A673 (cell line): ENCODE measurements at places on chromosomes 6 and 20.

GRCh38 chr20:40188319-40188718 lies 500.7 kb downstream of the MAFB start:
- no peak for DNase-seq

DNA sequence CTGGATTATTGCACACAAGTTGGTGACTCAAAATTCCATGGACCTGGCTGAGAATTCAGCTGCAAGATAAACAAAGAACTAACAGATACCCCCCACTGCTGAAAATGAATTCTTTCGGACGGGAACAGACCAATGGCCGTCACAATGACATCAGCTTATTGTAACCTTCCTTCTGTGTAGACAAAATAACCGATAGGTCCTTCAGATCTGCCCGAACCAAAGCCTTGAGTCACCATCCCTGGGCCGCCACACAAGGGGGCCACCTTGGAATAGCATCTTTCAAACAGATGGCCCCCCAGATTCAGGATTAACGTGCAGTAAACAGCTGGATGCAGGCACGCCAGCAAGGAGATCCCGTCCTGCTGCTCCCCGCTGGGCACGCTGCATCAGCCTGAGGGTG lies 214.0 kb upstream of the EXOC2 start:
- no peak for DNase-seq

DNA sequence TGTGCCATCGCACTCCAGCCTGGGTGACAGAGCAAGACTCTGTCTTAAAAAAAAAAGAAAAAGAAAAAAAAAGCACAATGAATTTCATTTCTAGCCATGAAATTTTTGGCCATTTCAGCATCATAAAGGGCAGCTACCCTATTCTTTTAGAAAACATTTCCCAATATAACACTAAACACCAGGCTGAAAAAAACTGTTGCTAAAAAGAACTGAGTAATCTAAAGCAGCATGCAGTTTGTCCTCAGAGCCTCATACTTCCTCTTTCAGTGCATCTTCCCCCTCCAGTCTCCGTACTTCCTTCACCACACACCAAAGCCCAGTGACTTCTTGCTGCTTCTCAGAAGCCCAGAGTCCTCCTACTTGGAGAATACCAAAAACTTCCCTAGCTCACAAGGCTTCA lies 5.6 kb upstream of the IFNGR1 start:
- no peak for DNase-seq

DNA sequence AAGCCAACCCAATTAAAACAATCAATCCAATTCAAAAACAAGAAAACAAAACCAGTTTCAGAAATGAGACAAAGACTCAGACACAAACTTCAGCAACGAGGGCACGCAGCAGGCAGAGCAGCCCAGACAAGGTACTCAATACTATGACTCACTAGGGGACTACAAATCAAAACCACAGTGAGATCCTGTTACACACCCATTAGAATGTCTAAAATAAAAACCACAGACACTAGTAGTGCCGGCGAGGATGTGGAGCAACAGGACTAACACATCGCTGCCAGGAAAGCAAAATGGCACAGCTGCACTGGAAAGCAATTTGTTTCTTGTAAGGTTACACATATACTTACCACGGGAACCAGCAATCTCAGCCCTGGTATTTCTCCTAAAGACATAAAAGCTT lies 28.4 kb upstream of the MAS1L start:
- DNase-seq = peak; percentile 45

GRCh38 chr20:51711426-51711825 lies 56.8 kb downstream of the ATP9A start:
- no peak for DNase-seq

GRCh38 chr20:46333161-46333991 lies 25.1 kb upstream of the CDH22 start:
- no peak for DNase-seq

DNA sequence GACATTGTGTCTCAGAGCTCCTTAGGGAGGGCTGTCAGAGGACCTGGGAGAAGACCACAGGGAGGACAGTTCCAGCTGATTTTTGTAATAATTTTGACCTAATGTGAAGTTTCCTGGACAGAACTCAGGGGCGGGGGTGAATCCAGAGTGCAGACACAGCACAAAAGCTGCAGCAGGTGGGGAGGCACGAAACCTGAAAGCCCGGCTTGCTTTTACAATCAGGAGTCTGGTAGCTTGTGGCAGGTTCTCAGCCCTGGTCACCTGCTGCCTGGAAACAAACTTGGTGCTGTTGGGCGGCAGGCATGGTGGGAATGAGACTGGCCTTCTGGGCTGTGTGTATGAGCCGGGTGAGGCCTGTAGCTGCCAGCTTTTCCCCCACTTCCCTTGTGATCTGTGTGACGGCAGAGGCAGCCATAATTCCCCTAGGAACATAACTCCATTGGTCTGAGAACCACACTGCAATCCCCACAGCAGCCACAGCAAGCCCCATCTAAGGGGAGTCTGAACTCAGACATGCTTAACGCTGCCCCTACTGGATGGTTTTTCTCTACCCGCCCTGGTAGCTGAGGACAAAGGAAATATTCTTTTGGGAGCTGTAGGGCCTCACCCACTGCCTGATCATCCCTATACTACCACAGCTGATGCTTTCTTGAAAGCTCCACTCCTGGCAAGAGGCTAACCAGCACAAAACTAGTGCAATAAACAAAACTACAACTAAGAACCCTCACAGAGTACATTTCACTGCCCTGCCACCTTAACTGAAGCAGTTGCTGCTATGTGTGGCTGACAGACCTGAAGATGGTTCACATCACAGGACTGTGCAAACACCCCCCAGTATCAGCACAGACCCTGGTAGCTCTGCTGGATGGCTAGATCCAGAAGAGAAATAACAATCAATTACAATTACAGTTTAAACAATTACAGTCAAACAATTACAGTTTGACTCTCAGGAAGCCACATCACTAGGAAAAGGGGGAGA lies 1055.1 kb upstream of the GJE1 start:
- DNase-seq = peak; percentile 56

DNA sequence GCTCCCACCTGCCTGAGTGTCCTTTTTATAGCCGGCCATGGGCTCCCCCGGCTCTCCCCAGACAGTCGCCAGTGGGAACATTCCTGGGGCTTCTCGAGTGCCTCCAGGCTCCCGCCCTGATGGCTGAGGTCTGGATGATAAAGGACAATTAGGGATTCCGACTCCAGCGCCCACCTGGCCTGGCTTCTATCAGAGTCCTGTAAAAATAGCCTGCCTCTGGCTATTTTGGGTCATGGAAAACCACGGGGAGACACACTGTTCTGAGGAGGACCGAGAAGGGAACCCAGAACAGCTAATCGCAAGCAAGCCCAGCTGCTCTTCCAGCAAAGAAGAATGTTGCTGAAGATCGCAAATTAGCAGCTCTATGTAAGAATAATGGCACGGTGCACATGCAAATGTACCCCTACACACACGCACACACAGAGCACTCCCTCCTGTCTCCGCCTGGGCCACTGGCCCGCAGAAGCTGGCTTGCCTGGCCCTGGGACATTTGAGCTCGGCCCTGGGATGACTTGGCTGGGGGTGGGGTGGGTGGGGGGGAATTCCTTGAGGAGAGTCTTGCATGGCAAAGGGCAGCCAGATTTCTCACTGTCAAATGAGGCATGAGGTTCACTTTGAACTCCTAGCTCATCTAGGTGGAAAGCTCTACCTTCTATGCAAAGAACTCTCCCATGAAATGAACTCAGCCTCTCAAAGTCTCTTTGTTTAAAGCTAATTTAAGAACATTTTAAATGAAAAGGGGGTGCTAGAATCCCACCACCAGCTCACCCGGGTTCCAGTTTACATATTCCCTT lies 55.3 kb downstream of the CTCFL start:
- DNase-seq = no peak

DNA sequence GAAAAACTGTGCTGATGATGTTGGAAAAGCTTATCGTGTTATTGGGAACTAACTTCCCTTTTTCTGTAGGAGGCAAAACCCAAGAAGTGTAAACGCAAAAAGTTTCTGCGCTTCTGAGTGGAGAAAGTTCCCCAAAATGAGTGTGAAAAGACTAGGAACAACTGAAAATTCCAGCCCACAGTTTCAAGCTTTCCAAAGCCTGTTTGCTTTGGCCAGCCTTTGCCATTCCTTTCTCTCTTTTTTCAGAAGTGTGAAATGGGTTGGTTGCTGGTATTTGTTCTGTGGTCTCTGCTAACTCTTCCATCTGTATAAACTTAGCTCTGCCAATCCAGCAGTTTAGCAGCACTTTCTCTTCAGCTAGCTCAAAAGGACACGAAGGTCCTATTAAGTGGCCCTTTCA lies 491.3 kb downstream of the MAFB start:
- no peak for DNase-seq
